ENCODE measurements at places on chromosomes 13 and 19.

GRCh38 chr13:77868717-77869116 lies 49.9 kb downstream of the EDNRB start:
- no peak for DNase-seq

- DNase-seq, result no peak
Observed at GRCh38 chr19:5074407-5074806, 105.5 kb downstream of the KDM4B start.

DNA sequence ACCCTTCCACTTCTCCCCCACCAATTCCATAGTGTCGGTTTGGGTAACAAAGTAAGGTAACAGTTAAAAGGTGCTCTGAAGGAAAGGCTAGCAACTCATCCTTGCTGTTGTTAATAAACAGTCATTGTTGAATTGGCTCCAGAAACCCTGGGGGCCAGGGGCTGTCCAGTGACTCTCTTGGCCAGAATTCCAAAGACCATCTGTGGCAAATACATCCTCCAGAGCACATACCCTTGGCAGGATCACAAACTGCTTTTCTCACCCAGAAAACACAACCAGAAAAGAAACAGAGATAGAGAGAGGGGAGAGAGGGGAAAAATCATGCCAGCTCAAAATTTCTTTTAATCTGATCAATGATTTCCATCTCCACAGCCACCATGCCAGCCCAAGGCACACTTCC lies 22.1 kb downstream of the CACNA1A start:
- DNase-seq, result no peak

GRCh38 chr13:95296326-95296925 lies 4.8 kb downstream of the ABCC4 start:
- DNase-seq, result peak; percentile 23

DNA sequence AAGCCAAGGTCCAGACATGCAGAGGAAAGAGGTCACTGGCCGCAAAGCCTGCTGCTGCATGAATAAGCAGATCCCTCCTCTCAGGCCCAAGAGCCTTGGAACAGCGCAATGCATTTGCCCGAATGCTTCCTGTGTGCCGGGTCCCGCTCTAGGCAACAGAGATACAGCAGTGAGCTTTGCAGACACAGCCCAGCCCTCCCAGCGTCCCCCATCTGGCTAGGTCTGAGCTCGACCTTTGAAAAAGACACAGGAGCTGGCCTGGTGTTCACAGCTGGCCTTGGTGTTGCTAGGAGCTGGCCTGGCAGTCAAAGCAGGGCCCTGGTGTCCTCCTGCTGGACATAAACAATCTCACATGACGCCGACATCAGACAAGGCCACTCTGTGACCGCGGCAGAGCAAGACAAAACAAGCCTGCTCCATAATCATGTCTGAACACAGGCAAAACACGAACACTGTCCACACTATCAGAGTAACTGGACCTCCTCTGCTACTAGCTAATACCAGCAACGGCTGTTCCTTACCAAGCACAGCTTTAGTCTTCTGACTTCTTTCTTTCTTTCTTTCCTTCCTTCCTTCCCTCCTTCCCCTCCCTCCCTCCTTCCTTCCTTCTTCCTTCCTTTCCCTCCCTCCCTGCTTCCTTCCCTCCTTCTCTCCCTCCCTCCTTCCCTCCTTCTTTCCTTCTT lies 5.7 kb upstream of the PEX11G start:
- DNase-seq, result no peak

GRCh38 chr13:102709536-102709935 lies 14.7 kb upstream of the METTL21C start:
- DNase-seq, result no peak

DNA sequence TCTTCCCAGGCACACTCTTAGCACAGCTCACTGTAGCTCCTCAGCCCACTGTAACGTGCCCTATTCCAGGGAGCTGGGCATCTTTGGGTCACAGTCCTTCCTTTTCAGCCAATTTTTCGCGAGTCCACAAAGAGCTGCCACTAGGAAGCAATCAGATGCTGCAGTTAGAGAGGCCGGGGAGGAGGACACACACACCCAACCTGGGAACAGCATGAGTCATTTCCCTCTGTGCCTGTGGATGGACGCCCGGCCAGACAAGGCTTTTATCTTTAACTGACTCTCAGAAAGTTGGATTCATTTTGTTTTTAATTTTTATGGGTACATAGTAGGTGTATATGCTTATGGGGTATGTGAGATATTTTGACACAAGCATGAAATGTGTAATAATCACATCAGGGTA lies 918.6 kb downstream of the UQCRFS1 start:
- no peak for DNase-seq

GRCh38 chr19:53365899-53366493 lies 491 bp downstream of the ZNF525 start:
- DNase-seq, result peak; percentile 44

- peak; percentile 11 for DNase-seq
Observed at GRCh38 chr19:56155124-56155687, 14.1 kb downstream of the ZNF444 start.

GRCh38 chr19:17069193-17069592 lies 6.1 kb downstream of the HAUS8 start:
- no peak for DNase-seq

DNA sequence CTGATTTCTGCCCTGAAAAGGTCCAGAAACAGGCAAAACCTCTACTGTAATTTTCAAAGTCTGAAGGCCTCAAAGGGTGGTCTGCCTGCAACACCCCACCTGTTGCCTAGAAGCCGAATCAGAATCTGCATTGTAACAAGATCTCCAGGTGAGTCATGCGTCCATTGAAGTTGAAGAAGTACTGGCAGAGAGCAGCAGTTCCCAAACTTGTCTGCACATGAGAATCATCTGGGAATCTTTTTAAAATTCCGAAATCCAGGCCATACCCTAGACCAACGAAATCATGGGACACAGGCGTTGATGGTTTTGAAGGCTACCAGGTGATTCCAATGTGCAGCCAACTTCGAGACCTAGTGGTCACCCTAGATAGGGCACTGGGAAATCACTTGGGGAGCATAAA lies 16.0 kb upstream of the CLN5 start:
- no peak for DNase-seq

DNA sequence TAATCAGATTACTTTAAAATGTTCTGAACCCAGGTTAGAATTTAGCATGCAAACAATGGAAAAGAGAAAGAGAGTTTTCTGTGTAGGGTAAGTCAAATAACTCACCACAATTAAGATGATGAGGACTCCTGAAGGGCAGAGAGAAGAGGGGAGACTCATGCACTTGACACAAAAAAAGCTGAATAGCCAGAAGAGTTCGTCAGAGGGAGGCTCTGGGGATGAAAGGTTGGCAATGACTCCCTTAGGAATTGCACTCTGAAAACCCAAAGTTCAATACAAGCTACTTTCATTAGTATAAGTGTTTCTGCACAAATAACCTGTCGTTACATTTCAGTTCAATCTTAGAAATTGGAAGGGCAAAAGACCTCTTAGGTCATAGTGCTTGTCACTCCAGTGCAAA lies 434.4 kb upstream of the PCDH9 start:
- DNase-seq, result no peak

DNA sequence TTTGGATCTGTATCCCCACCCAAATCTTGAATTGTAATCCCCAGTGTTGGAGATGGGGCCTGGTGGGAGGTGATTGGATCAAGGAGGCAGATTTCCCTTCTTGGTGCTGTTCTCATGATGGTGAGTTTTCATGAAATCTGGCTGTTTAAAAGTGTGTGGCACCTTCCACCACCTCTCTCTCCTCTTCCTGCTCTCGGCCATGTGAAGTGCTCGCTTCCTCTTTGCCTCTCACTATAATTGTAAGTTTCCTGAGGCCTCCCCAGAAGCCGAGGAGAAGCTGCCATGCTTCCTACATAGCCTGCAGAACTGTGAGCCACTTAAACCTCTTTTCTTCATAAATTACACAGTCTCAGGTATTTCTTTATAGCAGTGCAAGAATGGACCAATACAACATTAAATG lies 15.7 kb downstream of the COMMD6 start:
- DNase-seq, result no peak

GRCh38 chr13:114151565-114152284 lies 19.3 kb upstream of the RASA3 start:
- DNase-seq, result no peak

GRCh38 chr19:53818756-53819155 lies 5.4 kb downstream of the NLRP12 start:
- no peak for DNase-seq

DNA sequence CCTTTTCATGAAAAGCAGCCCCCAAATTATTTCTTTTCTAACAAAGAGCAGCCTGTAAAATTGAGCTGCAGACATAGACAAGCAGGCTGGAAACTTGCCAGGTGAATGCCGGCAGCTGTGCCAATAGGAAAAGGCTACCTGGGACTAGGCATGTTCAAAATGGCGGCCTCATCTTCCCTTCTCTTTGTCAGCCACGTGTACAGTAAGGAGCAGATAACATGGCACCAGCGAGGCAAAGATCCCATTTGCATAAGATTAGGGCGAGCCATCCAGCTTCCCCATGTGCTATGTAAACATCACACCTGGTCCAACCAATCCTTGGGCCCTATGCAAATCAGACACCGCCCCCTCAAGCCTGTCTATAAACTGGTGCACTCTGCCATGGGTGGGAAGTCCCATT lies 31.2 kb upstream of the CACNA1A start:
- no peak for DNase-seq

DNA sequence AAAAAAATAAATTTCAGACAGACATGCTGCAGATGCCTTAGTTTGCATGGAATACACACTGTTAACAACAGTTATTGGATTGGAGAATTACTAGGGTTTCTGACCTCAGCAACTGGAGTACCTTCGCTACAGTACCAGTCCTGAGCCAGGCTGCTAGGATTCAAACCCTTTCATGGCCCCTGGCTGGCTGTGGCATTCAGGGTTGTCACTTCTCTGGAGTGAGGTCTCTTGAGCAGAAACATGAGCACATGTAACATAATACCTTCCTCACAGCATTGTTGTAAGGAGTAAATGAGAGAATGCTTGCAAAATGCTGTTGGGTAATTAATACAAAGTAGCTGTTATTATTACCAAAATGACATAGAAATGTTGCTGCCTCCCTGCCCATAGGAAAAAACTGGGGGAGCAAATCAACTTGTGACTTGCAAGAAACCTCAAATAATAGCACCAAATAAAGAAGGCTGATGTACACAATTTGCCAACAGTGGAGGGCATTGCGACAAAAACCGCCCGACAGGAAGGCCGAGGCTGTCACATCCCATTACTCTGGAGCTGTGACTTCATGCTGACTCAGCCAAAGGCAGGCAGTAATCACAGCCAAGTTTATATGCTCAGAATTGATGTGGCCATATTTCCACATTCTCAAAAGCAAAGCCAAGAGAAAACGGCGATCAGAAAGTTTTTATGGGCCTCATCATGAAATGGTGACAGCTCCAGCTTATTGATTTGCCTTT lies 100.4 kb downstream of the RFC3 start:
- DNase-seq, result no peak

DNA sequence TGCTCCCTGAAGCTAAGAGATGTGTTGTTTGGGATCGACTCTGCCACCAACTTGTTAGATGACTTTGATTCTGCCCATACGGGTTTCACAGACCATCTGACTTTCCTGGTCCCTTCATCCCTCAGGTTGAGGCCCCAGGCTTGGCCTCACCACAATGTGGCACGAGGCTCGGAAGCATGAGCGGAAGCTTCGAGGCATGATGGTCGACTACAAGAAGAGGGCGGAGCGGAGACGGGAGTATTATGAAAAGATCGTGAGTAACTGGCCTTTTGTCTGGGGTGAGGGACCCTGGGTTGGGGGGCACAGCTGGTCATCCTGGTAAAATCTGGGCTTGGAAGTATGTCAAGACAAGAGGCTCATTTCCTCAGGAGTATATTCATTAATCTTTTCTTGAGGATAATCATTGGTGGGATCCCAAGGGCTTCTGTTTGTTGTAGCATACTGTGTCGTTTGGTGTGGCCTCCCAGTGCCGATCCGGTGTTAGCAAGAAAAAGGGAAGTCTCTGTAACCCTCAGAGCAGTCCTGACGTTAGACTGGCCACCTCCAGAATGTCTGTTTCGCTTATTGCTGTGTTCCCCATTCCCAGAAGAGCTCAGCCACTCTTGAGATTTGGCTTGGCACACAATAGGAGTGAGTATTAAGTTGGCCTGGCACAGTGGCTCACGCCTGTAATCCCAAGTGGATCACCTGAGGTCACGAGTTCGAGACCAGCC lies 1.4 kb downstream of the CLASRP start:
- no peak for DNase-seq

DNA sequence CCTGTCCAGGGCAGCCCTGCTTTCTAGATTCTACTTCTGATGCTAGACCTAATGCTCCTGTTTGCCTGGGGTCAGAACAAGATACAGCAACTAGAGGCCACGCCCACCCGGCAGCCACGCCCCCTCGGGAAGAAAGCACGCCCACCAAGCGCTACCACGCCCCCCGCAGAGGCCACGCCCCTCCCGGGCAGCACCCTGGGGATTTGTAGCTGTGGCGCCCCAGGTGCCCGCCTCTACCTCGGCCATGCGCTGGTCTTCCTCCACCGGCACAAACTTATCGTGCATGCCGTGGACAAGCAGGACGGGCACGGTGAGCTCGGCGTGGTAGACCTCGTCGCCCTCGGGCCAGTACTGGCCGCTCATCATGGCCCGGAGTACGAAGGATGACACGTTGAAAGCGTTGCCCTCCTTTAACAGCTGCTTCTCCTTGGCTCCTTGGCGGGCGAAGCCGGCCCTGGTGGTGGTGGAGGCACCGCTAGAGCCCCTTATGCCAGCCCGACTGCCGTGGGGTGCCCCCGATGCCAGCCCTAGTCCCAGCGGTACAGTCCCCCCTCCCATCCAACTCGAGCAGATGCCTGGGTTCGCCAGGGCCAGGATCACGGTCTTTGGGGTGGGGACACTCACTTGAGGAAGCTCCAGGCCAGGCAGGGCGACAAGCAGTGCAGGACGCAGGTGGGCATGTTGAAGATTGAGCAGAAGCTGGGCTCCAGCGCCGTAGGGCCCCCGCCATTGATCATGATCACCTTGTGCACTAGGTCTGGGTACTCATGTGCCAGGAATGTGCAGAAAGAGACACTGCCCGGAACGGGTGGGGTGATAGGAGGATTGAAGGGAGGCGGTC lies 9.0 kb downstream of the ABHD8 start:
- DNase-seq, result peak; percentile 70

DNA sequence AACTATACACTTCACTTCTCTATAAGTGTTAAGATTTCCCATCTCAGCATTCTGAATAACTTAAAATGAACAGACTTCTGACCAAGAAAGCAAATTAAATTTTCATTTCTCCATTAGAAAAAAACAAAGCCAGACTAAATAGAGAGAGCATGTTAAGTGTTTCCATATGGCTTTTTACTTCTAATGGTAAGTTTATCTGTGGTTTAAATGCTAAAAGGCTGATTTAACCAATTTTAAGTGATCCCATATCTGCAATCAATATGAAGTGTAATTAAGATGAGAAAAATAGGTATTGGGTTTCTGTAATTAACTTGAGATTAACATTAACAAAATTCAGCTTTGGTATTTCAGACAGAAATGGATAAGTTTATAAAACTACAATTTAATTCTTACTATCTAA lies 107.8 kb downstream of the ELF1 start:
- DNase-seq, result no peak

- DNase-seq, result no peak
Observed at GRCh38 chr19:29283366-29283765, 70.4 kb upstream of the UQCRFS1 start.
